Spleen (tissue), 13 donors: ENCODE measurements at places on chromosomes 2 and 18. TPM values are rescaled to one million over a fixed set of nuclear protein-coding genes. Genes with fewer than 3 reads are reported as not detected.

SLC11A1 gene
- total RNA-seq, result 167 TPM

DNA sequence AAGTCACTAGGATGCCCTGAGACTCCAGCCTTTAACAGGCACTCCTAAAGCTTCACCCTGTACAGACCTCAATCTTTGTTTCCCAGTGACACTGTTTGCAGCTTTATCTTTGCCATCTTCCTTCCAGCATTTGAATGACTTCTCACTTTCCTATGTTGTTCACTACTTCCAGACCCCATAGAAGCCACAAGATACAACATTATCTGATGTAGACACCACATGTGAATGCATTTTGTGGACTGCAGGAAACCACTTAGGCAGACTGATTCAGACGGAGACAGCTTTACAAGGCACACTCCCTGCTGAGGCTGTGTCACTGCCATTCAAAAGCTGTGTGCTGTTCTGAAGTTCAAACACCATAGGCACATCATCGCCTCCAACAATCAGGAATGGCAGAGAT is 67.3 kb upstream of the SPATS2L start:
- no peaks in the 10 kb centered on the region for H3K4me1 ChIP-seq
- H3K27me3 ChIP-seq, result no peaks in the 10 kb centered on the region
- no peak for DNase-seq
- no peak overlapping the region for H3K4me3 ChIP-seq
- H3K36me3 ChIP-seq, result no peaks in the 10 kb centered on the region

MRO gene
- total RNA-seq, result 3.3 TPM

DNA sequence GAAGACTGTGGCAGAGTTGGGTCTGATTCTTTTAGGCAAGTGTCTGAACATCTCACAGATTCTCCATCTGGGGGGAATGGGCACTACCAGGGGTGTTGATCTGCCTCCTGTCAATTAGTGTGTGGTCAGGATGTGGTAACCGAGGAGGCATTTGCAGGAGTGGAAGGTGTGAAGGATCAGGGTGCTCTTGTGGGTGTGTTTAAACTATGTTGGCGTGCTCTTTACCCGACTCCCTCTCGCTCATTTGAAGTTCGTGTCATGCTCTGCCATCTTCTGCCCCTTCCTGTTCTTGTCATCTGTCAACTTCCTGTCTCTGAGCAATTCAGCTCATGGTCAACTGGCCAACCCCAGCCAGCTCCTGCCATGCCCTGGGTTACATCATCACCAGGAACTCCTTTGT is 107.9 kb downstream of the RTN4 start:
- no peaks in the 10 kb centered on the region for H3K36me3 ChIP-seq
- peak; percentile 57 for DNase-seq
- H3K4me3 ChIP-seq, result no peak overlapping the region
- H3K4me1 ChIP-seq, result no peaks in the 10 kb centered on the region
- H3K27me3 ChIP-seq, result no peaks in the 10 kb centered on the region

- no peak overlapping the region for H3K27ac ChIP-seq
- H3K36me3 ChIP-seq, result no peaks in the 10 kb centered on the region
- no peaks in the 10 kb centered on the region for H3K27me3 ChIP-seq
- DNase-seq, result no peak
- H3K4me3 ChIP-seq, result no peak overlapping the region
Measured at GRCh38 chr2:175152242-175152641, 15.8 kb downstream of the ATF2 start.

- no peak for DNase-seq
- H3K27ac ChIP-seq, result no peak overlapping the region
- peaks cover 16% of the 10 kb centered on the region for H3K27me3 ChIP-seq
- H3K4me1 ChIP-seq, result peaks cover 8% of the 10 kb centered on the region
Measured at GRCh38 chr18:76351961-76352581, 143.0 kb downstream of the ZNF516 start.

RGPD4 gene
- 0.14 TPM for total RNA-seq

GRCh38 chr18:11021477-11021876 is 127.9 kb downstream of the PIEZO2 start:
- no peaks in the 10 kb centered on the region for H3K4me1 ChIP-seq
- no peak for DNase-seq
- no peak overlapping the region for H3K4me3 ChIP-seq

- no peaks in the 10 kb centered on the region for H3K4me1 ChIP-seq
- peaks cover 16% of the 10 kb centered on the region for H3K36me3 ChIP-seq
- no peak overlapping the region for H3K4me3 ChIP-seq
- H3K27me3 ChIP-seq, result no peaks in the 10 kb centered on the region
- no peak overlapping the region for H3K27ac ChIP-seq
Measured at GRCh38 chr2:71121479-71121878, 8.6 kb downstream of the MCEE start.

DNA sequence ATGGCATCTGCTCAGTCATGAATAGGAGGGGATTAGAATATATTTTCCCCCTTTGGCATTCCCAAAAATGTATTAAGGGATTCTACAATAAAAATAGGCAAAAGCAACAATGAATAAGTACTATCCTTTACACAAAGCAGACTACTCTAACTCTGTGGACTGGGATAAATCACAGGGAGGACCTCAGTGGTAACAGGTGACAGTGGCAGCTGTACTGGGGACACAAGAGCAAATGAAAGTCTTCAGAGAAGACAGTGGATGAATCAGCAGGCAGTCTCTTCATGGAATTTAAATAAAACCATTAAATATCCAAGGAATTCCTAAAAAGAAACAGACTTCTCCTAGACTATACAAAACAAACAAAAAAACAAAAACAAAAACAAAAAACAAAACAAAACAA is 4.8 kb downstream of the CDH7 start:
- no peaks in the 10 kb centered on the region for H3K36me3 ChIP-seq
- H3K27ac ChIP-seq, result no peak overlapping the region
- DNase-seq, result no peak
- H3K4me1 ChIP-seq, result no peaks in the 10 kb centered on the region
- H3K4me3 ChIP-seq, result no peak overlapping the region

DNA sequence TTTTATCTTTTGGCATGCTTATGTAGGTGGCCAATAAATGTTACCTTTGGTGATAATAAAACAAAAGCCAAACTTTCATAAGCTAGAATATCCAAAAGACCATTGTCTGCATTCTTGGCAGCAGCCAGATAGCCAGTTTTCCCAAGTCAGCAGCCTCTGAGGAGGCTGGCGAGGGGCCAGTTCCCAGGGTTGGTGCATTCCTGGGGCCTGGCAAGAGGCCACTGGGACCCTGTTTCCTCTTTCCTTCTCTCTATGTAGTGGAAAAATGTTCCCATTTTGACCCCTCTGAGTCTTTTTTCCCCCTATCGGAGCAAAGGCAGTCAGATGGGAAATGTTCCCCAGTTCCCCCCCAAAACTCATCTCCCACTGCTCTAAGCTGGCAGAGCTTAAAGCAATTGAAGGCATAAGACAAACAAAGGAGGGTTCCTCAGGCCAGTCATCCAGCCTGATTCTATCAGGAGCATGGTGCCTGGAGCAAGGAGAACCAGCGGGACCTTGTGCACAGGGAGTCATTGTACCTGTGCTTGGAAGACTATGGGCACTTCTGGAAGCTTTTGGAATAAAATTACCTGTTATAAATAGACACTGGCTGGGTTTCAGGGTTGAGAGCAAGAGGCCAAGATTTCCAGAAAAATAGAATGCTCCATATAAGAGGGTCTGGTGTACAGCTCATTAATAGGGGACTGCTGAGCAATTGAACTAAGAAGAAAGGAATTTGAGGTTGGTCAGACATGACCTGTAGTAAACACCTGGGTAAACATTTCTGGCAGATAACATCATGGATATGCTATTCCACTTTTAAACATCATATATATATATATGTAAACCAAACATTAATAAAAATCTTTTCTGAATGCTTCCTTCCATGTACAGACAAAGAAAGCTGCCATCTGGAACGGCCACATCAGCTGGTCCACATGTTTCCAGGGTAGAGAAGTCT is 63.4 kb downstream of the NCKAP5 start:
- no peaks in the 10 kb centered on the region for H3K27me3 ChIP-seq
- no peaks in the 10 kb centered on the region for H3K36me3 ChIP-seq
- H3K27ac ChIP-seq, result no peak overlapping the region
- no peak overlapping the region for H3K4me3 ChIP-seq
- no peak for DNase-seq

DNA sequence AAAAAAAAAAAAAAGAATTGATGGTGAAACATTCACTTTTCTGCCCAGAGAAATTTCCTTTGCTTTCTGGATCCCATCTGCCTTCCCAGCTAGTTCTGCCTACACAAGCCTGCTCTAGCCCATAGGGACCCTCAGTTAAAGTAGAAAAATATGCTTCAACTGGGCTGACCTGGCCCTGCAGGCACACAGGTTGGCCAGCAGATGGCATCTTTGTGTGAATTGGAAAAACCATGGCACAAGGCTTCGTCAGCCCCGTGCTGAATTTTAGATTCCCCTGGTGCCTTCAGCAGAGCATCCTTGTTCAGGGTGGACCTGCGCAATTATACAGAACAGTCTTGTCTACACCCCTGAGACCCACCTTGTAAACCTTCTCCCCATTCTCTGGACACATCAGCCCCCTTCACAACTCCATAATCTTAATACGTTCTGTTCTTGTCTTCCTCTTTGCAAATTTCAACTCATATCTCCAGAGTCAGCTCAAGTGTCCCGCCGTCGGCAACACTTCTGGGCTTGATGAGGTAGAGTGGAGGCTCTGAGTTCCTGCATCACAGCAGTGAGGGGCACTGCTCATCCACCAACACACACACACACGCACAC is 114.5 kb downstream of the INSIG2 start:
- H3K4me1 ChIP-seq, result no peaks in the 10 kb centered on the region
- no peaks in the 10 kb centered on the region for H3K36me3 ChIP-seq
- H3K27ac ChIP-seq, result no peak overlapping the region
- no peak overlapping the region for H3K4me3 ChIP-seq
- DNase-seq, result no peak
- peaks cover 6% of the 10 kb centered on the region for H3K27me3 ChIP-seq

GRCh38 chr2:222941510-222942032 is 80.7 kb downstream of the ACSL3 start:
- DNase-seq, result no peak
- no peak overlapping the region for H3K27ac ChIP-seq
- no peaks in the 10 kb centered on the region for H3K27me3 ChIP-seq
- H3K4me3 ChIP-seq, result no peak overlapping the region

- H3K4me1 ChIP-seq, result peaks cover 4% of the 10 kb centered on the region
- H3K27me3 ChIP-seq, result no peaks in the 10 kb centered on the region
- peak overlapping the region; percentile 19 for H3K27ac ChIP-seq
Measured at GRCh38 chr18:12595571-12596255, 62.2 kb downstream of the SPIRE1 start.

PLCD4 gene
- total RNA-seq, result 0.92 TPM

DNA sequence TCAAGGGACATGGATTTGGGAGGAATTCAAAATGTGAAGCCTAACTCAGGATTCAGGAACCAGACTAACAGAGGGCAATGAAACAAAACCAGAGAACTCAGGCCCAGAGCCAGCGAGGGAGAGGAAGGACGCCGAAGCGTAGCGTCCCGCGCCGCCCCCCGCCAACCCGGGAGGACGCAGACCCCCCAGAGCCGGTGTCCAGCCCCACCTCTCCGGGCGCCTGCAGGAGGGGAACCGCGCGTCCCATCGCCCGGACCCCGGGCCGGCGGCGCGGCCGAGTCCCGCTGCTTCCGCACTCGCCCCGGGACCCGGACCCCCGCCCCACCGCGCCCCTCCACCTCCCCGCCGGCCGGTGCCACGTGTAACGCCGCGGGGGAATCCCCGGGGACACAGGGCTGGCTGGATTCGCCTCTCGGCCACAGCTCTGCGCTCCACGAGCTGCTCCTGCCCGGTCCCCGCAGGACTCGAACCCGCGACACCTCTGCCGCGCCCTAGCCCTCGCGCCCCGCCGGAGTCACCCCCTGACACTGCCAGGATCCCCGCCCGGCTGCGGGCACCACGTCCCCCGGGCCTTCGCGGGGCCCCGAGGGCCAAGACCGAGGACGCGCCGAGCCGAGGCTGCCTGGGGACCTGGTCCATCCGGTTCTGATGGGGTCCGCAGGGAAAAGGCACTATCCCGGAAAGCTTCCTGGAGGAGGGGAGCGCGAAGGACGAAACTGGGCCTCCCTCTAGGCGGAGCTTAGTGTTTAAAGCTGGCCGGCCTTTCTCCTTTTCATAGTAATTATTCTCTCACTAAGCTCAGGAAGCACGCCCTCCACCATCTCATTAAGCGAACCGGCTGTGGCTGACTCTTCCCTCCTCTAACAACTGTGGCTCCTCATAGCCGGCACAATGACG is 40.4 kb upstream of the FAM124B start:
- H3K36me3 ChIP-seq, result no peaks in the 10 kb centered on the region
- peak; percentile 75 for DNase-seq
- H3K27me3 ChIP-seq, result peaks cover 6% of the 10 kb centered on the region
- peak overlapping the region; percentile 35 for H3K4me3 ChIP-seq
- no peak overlapping the region for H3K27ac ChIP-seq
- H3K4me1 ChIP-seq, result no peaks in the 10 kb centered on the region

MC2R gene
- total RNA-seq, result not detected

- H3K27me3 ChIP-seq, result no peaks in the 10 kb centered on the region
- no peak overlapping the region for H3K4me3 ChIP-seq
- no peaks in the 10 kb centered on the region for H3K36me3 ChIP-seq
- peaks cover 38% of the 10 kb centered on the region for H3K4me1 ChIP-seq
- no peak overlapping the region for H3K27ac ChIP-seq
Measured at GRCh38 chr2:45984896-45985473, 312.2 kb upstream of the EPAS1 start.

DNA sequence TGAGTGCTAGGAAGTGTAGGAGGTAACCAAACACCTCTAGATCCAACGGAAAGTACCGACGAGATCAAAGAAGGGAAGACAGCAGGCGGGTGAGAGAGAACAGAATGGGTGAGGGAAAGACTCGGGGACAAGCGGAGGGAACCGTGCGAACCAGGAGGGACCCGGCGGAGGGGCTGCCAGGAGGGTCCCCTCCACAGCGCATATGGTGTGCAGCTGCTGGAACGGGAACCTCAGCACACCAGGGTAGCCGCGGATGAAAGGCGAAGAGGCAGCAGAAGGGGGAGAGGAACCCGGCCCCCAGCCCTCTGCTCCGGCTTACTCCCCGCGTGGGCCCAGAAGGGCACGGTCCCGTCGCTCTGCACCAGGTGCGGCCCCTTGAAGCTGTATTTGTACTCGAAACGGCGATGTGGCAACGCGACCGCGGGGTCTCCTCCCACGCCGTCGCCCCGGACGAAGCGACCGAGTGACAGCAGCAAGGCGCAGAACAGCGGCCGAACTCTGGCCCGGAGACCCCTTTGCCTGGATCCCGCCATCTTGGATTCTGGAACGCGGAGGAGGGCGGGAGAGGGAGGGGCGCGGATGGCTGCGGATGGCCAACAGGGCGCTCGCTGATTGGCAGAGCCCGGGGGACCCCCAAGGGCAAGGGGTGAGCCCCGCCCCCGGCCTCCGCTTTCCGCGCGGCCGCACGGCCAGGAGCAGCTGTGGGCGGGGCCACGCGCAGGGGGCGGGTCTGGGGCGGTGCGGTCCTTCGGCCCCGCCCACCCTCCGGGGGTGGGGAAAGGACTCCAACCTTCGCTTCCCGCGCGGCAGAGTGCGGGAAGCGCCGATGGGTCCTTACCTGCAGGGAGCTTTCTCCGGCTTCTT is at the start of gene LMAN1:
Gene LMAN1, minus strand, starts transcription at position 554 of the 864 bp plus-strand sequence. Its CDS starts 21 bp downstream, at position 533.
- H3K36me3 ChIP-seq, result no peaks in the 10 kb centered on the region
- H3K27ac ChIP-seq, result peak within 1 kb of the TSS; percentile 87
- no peaks in the 10 kb centered on the region for H3K27me3 ChIP-seq
- peak; percentile 97 for DNase-seq
